ENCODE measurements at places on chromosomes 13 and 19. TPM values are rescaled to one million over a fixed set of nuclear protein-coding genes. Genes with fewer than 3 reads are reported as not detected.

Gene ANKLE1
- total RNA-seq, result 1.6 TPM

Gene VSTM1
- 1.1 TPM for total RNA-seq

Gene NXNL1
- not detected for total RNA-seq

Gene HPN
- total RNA-seq, result 0.66 TPM

Gene THAP8
- total RNA-seq, result 5.4 TPM

Gene CYP4F12
- total RNA-seq, result 1.4 TPM

Gene DNAAF3
- total RNA-seq, result 0.24 TPM

Gene C2CD4C
- 0.38 TPM for total RNA-seq

Gene CDC42EP5
- 11.0 TPM for total RNA-seq

Gene DCLK1
- total RNA-seq, result 2.5 TPM

Gene NKG7
- total RNA-seq, result 10.5 TPM

Gene MYO16
- total RNA-seq, result 0.19 TPM

DNA sequence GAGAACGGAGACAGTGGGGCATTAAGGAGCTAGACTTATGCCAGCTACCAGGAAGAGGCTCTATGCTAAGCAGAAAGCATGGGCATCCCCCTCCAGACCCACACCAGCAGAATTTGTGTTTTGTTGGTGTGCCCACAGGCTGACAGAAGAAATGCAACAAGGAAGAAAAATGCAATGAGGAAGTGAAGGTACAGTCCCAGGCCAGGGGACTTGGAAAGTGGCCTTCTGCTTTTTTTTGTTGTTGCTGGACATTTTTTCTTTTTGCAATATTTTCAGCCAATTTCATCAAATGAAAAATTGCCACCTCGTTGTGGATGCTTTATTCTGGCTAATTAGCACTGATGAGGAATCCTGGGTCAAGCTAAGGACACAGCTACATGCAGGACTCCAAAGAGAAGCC, 167.7 kb downstream of the TSHZ3 start:
- DNase-seq, result no peak
- no peak overlapping the region for H3K27ac ChIP-seq
- no peaks in the 10 kb centered on the region for H3K4me1 ChIP-seq
- H3K4me3 ChIP-seq, result no peak overlapping the region

DNA sequence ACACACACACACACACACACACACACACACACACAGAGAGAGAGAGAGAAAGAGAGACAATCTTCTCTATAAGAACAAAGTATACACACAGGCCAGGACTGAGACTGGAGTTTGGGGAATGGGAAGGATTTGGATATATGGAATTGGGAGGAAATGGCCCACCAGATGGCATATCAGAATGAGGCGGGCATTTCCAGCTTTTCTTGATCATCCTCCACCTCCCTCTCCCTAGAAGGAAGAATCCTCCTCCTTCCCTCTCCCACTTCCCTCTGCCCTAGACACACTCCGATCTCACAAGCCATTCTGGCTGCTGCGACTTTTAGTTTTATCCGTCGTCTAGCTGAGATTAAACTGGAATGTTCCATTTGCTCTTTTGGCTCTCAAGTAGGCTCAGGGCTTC, 10.0 kb upstream of the CEBPG start:
- no peak for DNase-seq
- H3K4me1 ChIP-seq, result no peaks in the 10 kb centered on the region
- H3K27ac ChIP-seq, result no peak overlapping the region
- no peaks in the 10 kb centered on the region for H3K36me3 ChIP-seq
- H3K27me3 ChIP-seq, result no peaks in the 10 kb centered on the region

DNA sequence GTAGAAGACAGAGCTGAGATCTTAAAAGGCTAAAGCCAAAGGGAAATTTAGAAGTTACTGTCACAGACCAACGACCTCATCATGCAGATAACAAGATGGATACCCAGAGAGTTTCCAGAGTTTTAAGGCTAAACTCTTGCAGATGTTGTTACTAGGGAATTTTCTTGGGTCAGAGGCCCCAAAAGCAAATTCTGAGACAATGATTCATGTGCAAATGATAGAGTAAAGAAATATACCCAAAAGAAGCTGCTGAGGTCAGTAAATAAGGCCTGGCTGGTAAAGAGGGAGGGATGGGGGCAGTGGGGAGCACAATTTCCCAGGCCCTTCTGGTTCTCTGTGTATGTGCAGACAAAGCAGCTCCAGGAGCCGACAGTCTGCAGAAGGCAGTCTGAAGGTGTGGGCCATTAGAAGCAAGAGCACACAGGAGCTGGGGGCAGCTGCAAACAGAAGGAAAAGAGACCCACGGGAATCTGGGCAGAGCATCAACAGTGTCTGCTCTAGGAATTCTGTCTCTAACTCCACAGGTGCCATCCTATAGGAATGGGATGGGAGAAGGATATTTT, 330.8 kb downstream of the TBC1D4 start:
- H3K27me3 ChIP-seq, result no peaks in the 10 kb centered on the region
- no peak overlapping the region for H3K4me3 ChIP-seq
- DNase-seq, result no peak
- H3K4me1 ChIP-seq, result no peaks in the 10 kb centered on the region
- no peaks in the 10 kb centered on the region for H3K36me3 ChIP-seq
- H3K27ac ChIP-seq, result no peak overlapping the region

DNA sequence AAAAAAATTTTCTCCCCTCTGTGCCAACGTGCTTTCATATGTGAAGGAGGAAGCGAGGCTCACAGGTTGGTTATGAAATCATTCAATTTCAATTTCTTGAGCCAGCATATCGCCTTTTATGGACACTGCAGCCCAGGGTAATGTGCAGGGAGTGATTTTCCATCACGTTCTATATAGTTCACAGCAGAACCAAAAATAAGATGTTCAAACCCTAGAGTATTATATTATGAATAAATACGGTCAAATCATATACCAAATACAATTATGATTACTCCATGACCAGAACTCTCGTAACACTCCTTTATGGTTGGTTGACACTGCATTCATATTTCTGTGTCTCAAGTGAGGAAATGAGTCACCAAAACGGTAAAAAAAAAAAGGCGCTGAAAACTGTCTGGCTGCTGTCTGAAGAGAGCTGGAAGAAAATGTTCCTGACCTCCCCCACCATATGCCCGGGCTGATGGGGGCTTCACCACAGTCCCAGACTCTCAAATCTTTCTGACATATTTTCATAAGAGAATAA, 75.8 kb upstream of the UBAC2 start:
- no peak overlapping the region for H3K27ac ChIP-seq
- no peaks in the 10 kb centered on the region for H3K36me3 ChIP-seq
- H3K27me3 ChIP-seq, result no peaks in the 10 kb centered on the region
- H3K4me1 ChIP-seq, result no peaks in the 10 kb centered on the region
- DNase-seq, result no peak

GRCh38 chr13:50073340-50073739, 58.1 kb downstream of the KCNRG start:
- no peak for DNase-seq
- no peaks in the 10 kb centered on the region for H3K27me3 ChIP-seq
- no peak overlapping the region for H3K4me3 ChIP-seq
- no peak overlapping the region for H3K27ac ChIP-seq

GRCh38 chr19:38500450-38500849, 67.0 kb downstream of the RYR1 start:
- no peaks in the 10 kb centered on the region for H3K4me1 ChIP-seq
- no peaks in the 10 kb centered on the region for H3K36me3 ChIP-seq
- no peak overlapping the region for H3K4me3 ChIP-seq
- H3K27ac ChIP-seq, result no peak overlapping the region
- no peak for DNase-seq

DNA sequence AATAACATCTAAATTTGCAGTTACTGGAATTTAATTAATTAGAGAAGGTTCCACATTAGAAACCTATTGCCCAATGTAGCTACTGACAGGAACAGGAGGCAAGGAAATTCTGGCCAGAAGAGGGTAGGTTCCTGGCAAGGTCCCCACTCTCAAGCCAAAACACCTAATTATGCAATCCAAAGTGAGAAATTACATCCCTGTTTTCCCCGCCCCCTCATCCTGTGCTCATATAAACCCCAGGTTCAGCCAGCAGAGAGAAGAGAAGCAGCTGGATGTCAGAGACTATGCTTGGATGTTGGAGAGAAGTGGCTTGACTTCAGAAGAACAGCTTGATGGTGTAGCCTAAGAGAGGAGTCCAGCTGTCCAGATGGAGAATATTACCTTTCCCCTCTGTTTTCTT, 951.3 kb upstream of the PRR20A start:
- H3K36me3 ChIP-seq, result no peaks in the 10 kb centered on the region
- H3K4me1 ChIP-seq, result no peaks in the 10 kb centered on the region
- no peak overlapping the region for H3K4me3 ChIP-seq
- DNase-seq, result no peak

GRCh38 chr19:858868-859843, at the start of gene CFD:
CFD (plus strand) TSS chr19:859664; CDS start chr19:859690, 26 bp downstream.
- H3K36me3 ChIP-seq, result no peaks in the 10 kb centered on the region
- peaks cover 84% of the 10 kb centered on the region for H3K27me3 ChIP-seq
- peaks cover 9% of the 10 kb centered on the region for H3K4me1 ChIP-seq
- no peak within 1 kb of the TSS for H3K4me3 ChIP-seq

- H3K4me1 ChIP-seq, result no peaks in the 10 kb centered on the region
- no peaks in the 10 kb centered on the region for H3K27me3 ChIP-seq
- no peaks in the 10 kb centered on the region for H3K36me3 ChIP-seq
- H3K4me3 ChIP-seq, result no peak overlapping the region
These were observed 27.9 kb downstream of the ENOX1 start for GRCh38 chr13:43758834-43759233.

GRCh38 chr19:45222724-45223123, 22.5 kb downstream of the EXOC3L2 start:
- no peak overlapping the region for H3K4me3 ChIP-seq
- H3K27ac ChIP-seq, result no peak overlapping the region
- no peaks in the 10 kb centered on the region for H3K36me3 ChIP-seq
- DNase-seq, result no peak

GRCh38 chr13:108427355-108427754, 157.8 kb downstream of the TNFSF13B start:
- no peaks in the 10 kb centered on the region for H3K4me1 ChIP-seq
- no peak for DNase-seq
- no peaks in the 10 kb centered on the region for H3K27me3 ChIP-seq
- H3K27ac ChIP-seq, result no peak overlapping the region

GRCh38 chr19:16185768-16186123, 536 bp downstream of the FAM32A start:
- peak overlapping the region; percentile 85 for H3K27ac ChIP-seq
- H3K4me3 ChIP-seq, result peak overlapping the region; percentile 94
- peaks cover 10% of the 10 kb centered on the region for H3K4me1 ChIP-seq
- H3K27me3 ChIP-seq, result no peaks in the 10 kb centered on the region
- peak; percentile 66 for DNase-seq
